Gastrocnemius medialis (tissue), 4 donors: ENCODE measurements at places on chromosomes 4 and X. TPM values are rescaled to one million over a fixed set of nuclear protein-coding genes. Genes with fewer than 3 reads are reported as not detected.
A peak's percentile ranks its signal among the peaks of the same experiment; 100 is the strongest.

DNA sequence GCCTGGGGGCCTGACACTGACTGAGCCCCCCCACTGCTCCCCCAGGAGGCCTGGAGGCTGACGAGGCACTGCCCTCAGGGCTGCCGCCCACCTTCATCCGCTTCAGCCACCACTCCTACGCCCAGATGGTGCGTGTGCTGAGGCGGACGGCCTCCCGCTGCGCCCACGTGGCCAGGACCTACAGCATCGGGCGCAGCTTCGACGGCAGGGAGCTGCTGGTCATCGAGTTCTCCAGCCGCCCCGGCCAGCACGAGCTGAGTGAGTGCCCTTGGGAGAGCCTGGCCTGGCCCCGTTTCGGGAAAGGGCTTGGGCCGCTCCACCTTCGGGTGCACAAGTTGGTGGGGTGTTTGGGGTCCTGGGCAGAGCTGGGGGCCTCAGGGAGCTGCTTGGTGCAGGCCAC, 11.4 kb downstream of the CPZ start:
- no peaks in the 10 kb centered on the region for H3K4me1 ChIP-seq
- H3K4me3 ChIP-seq: no peak overlapping the region
- H3K27ac ChIP-seq: no peak overlapping the region
- DNase-seq: no peak

- DNase-seq: peak; percentile 21
- peaks cover 3% of the 10 kb centered on the region for H3K4me1 ChIP-seq
- H3K27ac ChIP-seq: peak overlapping the region; percentile 23
- H3K27me3 ChIP-seq: peaks cover 2% of the 10 kb centered on the region
- H3K36me3 ChIP-seq: no peaks in the 10 kb centered on the region
These were observed 1.4 kb downstream of the SLC16A2 start for GRCh38 chrX:74422576-74423288.

SUPT20HL2 gene
- not detected for total RNA-seq

DNA sequence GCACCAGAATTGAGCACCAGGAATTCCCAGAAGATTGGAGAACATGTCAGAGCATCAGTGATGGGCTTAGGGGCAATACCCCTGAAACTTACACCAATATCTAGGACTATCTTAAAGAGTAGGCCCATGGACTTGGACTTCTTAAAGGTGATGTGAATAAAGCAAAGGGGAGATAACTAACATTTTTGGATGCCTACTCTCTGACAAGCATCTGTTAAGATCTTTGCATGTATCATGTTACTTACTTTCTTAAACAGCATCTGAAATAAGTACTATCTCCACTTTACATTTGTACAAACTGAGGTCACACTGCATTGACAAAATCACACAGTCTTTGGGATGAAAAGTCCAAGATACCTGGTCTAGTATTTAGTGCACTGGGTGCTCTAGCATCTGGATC, 258.6 kb upstream of the ARSJ start:
- H3K27me3 ChIP-seq: no peaks in the 10 kb centered on the region
- H3K4me3 ChIP-seq: no peak overlapping the region
- H3K4me1 ChIP-seq: no peaks in the 10 kb centered on the region
- DNase-seq: no peak
